CD4-positive, alpha-beta T cell treated with Interleukin-4 for 1 hour (primary cell): ENCODE measurements at places on chromosomes 3 and 15.

DNA sequence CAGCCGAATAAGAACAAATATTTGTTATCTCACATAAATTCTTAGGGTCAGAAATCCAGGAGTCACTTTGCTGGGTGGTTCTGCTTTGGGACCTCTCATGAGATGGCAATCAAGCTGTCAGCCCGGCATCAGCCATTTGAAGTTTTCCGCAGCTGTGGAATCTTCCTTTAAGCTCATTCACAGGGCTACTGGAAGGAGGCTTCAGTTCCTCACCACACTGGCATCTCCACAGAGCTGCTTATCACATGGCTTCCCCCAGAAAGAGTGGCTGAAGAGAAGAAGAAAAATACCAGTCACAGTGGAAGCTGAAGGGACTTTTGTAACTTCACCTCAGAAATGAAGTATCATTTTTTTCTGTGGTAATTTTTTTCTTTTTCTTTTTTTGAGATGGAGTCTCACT, 267.7 kb downstream of the CHL1 start:
- no peak for DNase-seq

DNA sequence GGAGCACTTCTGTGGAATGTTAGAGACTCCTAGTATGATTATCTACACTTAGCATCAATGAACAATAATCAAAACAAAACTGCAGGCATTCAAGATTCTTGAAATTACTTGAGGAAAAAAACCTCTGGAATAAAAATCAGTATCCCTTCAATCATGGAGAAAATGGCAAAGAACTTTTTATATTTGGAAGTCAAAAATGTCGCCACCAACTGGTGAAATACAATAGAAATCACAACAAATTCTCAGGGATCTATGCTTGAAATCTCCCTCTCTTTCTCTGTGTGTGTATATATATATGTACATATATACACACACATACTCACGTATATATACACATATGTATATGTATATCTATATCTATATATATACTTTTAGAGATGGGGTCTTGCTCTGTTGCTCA, 378.9 kb upstream of the ALCAM start:
- no peak for DNase-seq

DNA sequence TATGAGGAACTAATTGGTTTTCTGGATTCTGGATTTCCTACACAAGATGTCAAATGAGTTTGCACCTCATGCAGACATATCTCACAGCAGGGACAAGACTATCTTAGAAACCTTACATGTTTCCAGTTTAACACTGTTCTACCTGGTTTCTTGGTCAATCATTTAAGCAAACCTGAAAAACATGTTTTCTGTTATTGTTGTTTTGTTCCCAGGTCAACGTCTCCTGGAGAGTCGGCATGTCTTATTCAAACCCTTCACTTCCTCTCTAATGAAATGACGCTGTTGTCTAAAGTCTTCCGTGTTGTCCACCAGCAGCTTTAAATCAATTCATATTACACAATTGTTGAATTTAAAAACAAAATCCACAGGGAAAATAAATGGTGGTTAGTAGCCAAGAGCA, 150.9 kb downstream of the CNTN3 start:
- no peak for DNase-seq

DNA sequence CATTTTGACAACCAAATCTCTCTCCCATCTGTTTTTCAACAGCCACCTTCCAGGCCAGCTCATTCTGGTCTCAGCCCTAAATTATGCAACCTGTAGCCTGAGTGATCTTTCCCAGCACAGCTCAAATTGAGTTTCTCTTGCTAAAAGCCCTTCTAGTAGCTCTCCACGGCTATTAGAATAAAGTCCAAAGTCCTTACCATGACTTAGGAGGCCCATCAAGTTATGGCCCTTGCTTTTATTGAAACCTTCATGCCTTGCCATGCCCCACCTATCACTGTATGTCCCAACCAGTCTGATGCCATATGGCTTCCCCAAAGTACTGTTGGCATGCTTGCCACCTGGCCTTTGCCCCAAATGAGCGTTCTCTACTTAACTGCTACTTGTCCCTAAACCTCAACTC, 303.5 kb upstream of the GADL1 start:
- DNase-seq = no peak

- DNase-seq = no peak
Observed at GRCh38 chr15:76644646-76645045, 260.5 kb downstream of the SCAPER start.

DNA sequence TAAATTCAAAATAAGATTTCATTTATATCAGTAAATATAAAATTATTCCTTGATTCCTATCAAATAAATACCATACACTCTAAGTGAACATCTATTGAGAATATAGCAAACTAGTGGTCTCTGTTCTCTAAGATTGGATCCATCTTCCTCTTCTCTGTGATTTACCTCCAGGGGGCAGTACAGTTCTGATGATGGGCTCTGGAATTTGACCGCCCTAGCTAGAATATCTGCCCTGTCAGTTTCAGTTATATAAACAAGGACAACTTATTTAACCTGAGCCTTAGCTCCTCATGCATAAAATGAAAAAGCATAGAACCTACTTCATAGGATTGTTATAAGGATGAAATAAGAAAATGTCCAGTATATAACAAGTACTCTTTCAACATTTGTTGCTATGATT, 171.1 kb upstream of the CCDC54 start:
- peak; percentile 14 for DNase-seq

GRCh38 chr3:188534633-188535032, 380.7 kb downstream of the LPP start:
- DNase-seq = no peak

- DNase-seq = no peak
Observed at GRCh38 chr3:17065315-17065714, 180.6 kb downstream of the PLCL2 start.
